CD4-positive, CD25-positive, alpha-beta regulatory T cell (primary cell): ENCODE measurements at places on chromosomes 5 and 9.
A peak's percentile ranks its signal among the peaks of the same experiment; 100 is the strongest.

DNA sequence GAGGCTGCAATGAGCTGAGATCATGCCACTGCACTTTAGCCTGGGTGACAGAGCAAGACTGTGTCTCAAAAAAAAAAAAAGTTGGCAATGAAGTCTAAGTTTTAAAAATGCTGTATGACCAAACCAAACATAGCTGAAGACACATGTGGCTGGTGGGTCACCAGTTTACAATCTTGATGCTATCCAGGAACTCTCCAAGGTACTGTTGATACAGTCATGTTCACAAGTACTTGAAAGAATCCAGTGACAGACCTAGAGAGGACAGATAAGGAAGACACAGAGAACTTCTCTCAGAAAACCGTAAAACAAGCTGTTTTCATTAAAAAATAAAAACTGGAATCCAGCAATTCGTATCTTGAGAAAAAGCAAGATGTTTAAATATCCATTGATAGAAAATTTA is 95.7 kb downstream of the ACTBL2 start:
- no peak for DNase-seq

DNA sequence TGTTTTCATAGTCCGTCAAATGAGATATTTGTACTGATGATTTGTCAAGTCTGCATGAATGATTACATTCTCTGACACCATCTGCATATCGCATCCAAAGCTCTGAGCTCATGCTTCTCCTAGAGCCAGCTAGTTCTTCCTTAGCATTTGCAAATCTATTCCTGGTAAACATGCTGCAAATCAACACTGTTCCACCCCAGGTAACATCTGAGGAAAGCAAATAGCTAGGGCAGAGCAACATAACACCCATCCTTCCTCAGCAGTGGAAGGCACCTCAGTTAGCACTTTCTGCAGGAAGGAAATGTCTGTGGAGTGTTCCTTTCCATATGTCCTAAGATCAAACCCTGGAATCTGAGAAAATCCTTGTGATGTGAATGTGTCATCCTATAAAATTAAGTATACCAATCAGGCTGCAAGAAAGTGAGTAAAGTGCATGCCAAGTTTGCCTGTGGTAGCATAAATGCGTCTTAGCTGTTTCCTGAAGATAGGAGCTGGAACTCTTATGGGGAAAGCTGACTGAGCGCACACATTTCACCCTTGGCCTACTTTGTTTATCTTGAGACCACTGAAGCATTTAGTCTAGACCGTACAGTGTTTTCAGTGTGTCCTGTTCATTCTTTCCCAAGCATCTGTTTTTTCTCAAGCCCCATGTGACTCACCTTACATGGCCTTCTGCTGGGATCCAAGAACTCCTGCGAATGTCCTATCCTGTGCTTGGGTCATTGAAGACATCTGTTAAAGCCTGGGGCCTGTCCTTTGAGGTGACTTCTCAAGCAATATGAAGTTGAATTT is 50.9 kb upstream of the STARD4 start:
- DNase-seq: no peak

DNA sequence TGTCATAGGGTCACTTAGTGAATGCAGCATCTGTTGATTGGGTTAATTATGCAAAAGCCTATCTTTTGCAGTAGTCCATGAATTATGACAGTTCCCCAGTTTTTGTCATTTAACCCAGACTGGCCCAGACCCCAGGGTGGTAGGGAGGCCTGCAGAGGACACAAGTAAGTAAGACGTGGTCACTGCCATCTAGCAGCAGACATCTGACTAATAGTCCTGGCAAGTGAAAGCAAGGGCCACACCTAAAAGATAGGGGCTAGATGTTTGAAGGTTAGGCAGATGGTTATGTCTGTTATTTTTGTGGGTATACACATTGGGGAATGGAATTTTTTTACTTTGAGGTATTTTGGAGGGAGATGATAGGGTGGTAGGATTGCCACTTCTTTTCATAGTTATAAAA is 48.0 kb downstream of the RAB14 start:
- no peak for DNase-seq

- DNase-seq: no peak
These were observed 205.2 kb upstream of the MAP3K1 start for GRCh38 chr5:56610093-56610698.

DNA sequence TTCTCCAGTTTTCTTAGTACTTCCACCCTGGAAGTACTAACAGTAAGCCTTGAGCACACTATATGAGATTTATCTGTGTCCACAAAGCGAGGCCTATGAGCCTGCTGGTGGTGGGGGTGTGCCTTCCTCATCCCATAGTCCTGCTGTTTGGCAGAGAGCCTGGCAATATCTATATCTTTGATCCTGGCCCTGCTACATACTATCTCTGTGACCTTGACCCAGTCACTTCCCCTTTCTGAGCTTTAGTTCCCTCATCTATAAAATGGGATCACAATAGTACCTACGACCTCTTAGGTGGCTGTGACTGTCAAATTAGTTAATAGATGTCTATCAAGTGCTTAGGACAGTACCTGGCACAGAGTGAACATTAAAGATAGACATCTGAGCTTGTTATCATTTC is 114.6 kb upstream of the SAP30L start:
- no peak for DNase-seq

- no peak for DNase-seq
These were observed 375.6 kb downstream of the ADGRV1 start for GRCh38 chr5:90934091-90934719.

DNA sequence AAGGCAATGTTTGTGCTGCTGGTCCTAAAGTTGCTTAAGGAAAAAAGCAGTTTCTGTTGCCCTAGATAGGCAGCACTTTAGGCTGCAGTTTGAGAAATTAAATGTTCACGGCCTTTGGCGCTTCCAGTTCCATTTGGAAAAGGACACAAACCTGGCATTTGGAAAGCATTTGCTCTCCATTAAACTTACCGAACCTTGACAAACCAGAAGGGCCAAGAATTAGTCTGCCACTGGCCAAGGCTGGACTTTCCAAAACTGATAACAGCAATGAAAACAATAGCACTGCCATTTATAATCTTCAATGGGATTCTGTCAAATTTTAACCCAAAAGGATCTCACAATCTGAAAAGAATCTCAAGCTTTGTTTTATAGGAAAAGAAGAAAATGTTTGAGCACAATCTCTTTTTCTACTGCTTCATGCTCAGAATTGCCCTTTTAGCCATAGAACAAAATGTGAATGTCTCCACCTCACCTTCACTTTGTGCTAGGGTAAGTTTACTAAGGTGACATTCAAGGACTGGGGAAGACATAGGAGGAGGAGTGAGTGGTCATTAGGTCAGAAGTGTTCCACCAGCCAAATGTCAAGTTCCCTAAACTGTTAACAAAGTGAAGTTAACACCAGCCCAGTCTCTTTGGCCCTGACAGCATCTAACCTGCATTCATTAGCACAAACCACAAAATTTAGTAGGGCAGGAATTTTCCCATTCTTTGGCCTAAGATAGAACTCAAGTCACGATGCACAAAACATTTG is 583.4 kb upstream of the DMAC1 start:
- no peak for DNase-seq

- no peak for DNase-seq
These were observed 23.2 kb upstream of the MINAR2 start for GRCh38 chr5:129724647-129725046.

DNA sequence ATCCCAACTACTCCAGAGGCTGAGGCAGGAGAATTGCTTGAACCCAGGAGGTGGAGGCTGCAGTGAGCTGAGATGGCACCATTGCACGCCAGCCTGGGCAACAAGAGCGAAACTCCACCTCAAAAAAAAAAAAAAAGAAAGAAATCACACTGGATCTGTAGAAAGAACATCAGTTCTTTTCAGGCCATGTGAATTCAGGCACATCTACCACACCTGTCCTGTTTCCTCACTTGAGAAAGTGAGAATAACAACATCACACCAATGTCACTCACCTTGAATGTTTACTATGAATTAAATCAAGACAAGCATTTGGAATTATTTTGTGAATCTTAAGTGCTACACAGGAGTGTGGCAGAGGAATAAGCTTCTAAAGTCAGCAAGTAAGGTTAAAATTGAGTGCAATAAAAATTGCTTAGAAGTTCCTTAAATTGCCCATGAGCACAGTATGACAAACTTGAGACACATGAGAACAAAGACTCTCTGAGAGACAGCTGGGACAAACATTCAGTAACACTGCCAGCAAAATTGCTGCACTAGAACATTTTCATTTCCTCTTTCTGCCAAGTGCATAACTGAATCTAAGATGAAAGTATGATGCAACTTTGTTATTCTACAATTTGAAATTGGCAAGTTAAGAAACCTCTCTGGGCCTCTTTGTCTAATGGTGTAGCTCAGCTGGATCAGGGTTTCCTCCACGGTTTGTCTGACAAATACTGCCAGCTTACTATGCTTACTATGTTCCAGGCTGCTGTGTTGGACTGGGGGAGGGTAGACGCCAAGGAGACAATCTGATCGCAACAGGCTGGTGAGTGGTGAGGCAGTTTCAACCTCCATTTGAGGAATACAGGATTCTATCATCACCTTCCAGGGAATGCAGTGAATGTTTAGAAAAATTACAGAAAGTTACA is 1.9 kb upstream of the RIC1 start:
- peak; percentile 86 for DNase-seq

DNA sequence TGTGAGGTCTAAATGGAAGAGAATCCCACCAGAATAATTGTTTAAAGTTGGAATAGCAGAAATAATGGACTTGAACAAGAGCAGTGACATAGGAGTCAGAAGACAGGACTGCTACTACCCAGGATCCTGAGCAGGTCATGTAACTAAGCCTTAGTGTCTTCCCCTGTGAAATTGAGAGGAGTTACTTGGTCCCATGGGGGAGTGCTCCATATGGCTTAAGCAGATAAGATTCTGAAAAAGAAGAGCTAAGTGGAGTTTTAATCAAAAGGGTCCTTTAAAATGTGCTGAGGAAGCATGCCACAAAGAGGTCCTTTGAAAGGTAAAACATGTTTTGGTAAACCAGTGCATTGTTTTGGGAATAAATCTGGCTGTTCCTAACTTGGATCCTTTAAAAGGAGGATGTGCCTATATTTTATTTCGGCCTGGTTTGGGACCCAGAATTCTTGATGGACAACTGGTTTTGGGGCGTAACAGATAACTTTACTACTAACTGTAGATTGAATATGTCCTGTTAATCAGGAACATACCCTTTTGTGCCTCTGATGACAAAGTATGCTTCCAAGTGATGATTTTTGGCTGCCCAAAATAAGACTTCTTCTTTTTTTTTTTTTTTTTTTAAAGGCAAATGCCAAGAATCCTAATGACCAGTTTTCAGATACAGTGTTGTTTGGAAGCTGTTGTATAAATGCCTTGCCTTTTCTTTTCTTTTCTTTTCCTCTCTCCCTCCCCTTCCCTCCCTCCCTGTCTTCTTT is 5.7 kb downstream of the RCL1 start:
- DNase-seq: no peak

GRCh38 chr9:76445976-76446375 is 13.0 kb upstream of the GCNT1 start:
- no peak for DNase-seq

DNA sequence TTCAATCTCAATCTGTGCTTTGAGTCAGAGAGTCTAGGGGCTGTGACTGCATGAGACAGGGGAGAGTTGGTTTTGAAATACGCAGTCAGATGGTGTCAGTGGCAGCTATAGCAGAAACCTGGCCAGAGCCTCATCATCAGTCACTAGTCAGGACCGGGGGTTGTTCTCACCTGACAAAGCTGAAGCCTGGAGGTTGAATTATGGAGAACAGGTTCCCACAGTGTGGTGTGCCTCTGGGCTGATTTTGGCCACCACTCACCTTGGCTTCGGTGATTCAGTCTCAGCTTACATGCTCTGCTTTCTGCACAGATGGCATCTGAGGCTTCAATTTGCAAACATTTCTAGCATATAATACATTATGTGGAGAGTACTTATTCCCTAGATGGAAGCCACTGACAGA is 387.3 kb downstream of the YTHDC2 start:
- DNase-seq: no peak

- DNase-seq: no peak
These were observed 9.5 kb upstream of the NKD2 start for GRCh38 chr5:999032-999501.

- no peak for DNase-seq
These were observed 216.5 kb downstream of the PDZD2 start for GRCh38 chr5:31855134-31856040.

- DNase-seq: no peak
These were observed 7.9 kb downstream of the NRARP start for GRCh38 chr9:137294091-137294680.

DNA sequence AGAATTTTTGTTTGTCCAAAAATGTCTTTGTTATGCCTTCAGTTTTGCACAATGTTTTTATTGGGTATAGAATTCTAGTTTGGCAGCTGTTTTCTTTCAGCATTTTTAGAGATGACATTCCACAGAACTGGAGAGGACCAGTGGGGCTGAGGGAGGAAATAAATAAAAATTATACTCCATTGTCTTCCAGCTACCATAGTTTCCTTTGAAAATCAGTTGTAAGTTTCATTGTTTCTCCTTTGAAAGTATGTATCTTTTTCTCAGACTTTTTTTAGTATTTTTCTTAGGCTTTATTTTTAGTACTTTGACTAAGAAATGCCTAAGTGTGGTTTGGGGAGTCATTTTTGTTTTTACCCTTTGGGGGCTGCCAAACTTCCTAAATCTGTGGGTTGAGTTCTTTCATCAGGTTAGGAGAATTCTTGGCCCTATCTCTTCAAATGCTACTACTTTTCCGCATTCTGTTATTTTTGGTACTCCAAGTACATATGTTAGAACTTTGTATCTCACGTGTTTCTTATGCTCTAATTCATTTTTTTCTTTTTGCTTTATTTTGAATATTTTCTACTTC is 15.2 kb upstream of the FBLL1 start:
- DNase-seq: no peak

DNA sequence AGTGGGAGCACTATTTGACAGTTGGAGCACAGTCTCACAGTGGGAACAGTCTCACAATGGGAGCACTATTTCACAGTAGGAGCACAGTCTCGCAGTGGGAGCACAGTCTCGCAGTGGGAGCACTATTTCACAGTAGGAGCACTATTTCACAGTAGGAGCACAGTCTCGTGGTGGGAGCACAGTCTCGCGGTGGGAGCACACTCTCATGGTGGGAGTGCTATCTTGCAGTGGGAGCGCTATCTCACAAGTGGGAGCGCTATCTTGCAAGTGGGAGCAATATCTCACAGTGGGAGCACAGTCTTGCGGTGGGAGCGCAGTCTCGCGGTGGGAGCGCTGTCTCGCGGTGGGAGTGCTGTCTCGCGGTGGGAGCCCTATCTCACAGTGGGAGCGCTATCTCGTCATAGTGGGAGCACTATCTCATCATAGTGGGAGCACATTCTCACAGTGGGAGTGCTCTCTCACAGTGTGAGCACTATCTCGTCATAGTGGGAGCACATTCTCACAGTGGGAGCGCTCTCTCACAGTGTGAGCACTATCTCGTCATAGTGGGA is 56.1 kb downstream of the MED10 start:
- DNase-seq: no peak

GRCh38 chr5:92963800-92964199 is 617.2 kb downstream of the NR2F1-AS1 start:
- DNase-seq: no peak

- no peak for DNase-seq
These were observed 310.2 kb downstream of the PDE4D start for GRCh38 chr5:59583151-59583809.

- DNase-seq: peak; percentile 59
These were observed at the start of gene GNPDA1 for GRCh38 chr5:142012792-142013388. TSS of gene GNPDA1 (minus strand) at chr5:142013027. CDS start at chr5:142012035, 992 bp downstream.

- no peak for DNase-seq
These were observed 366.6 kb downstream of the DMAC1 start for GRCh38 chr9:7432989-7433388.
